ENCODE measurements at places on chromosomes 7 and 10.

DNA sequence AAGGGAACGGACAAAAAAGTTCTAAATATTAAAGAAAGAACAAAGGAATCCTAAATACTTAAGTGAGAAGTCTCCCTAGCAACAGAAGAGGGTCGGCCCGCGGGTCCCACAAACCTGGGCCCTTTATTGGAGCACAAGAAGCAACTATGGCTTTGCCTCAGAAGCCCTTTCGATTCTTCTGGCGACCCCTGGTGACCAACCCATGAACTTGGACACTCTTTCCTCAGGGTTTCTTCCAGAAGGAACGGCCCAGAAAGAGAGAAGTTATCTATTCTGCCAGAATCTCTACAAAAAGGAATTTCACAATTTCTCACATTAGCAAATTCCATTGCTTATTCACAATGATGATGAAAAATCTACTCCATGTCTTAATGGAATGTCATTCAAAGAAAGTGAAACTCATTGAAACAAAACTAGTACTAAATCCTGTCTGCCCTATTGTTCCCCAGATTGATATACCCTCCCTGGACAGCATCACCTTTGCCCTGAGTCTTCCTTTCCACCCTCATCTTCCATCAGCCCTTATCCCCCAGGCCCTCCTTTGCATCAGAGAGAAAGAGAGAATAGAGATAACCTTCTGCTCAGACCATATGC, 43.7 kb downstream of the CPVL start:
- ATAC-seq, result peak; percentile 81

GRCh38 chr7:93620057-93620456, 45.5 kb upstream of the CALCR start:
- ATAC-seq, result no peak

DNA sequence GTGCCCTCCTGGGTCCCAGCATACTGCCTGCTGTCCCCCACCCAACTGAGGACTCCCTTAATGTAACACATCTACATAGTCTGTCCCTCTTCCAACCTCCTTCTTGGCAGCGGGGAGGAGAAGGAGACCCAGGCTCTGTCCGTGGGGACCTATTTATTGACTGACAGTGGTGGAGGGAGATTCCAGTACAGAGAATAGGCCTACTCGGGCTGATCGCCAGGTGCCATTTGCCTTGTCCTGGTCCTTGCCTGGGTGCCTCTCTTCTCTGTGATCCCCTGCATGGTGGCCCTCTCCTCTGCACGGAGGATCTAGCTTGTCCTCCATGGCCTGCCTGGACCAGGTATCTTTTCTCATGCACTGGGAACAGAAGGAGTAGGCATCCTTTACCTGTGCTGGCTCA, 17.0 kb downstream of the GHRHR start:
- no peak for ATAC-seq

GRCh38 chr7:86963599-86964230, 95.7 kb downstream of the ELAPOR2 start:
- ATAC-seq, result peak; percentile 87

GRCh38 chr10:130364631-130365411, 228.6 kb downstream of the GLRX3 start:
- ATAC-seq, result no peak

DNA sequence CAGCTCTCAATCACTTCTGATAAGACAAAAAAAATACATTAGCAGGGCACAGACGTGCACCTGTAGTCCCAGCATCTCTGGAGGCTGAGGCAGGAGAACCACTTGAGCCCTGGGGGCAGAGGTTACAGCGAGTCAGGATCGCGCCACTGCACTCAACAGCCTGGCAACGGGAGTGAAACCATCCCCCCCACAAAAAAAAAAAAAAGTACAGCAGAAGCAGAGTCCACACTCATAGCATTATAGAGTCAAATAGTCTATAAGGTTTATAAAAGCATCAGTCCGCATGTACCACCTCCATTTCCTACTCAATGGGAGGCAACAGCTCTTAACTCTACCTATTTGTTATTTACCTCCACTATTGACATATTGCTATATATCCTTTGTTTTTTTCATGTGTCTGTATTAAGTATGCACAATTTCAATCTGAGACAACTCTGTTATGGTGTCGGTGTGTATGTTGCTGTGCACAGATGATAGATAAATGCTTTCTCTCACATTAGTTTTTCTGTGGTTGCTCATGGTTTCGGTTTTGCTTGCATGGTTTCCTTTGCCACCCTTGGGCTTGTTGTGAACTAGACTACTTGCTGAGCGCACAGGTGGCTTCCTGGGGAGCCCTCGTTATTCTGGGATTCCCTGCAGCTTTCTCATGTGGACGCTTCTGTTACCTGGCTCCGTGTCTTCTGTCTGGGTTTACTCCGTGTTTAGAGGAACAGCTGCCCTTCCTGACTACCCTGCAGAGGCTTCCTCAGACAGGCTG, 40.4 kb downstream of the PROSER2 start:
- no peak for ATAC-seq

DNA sequence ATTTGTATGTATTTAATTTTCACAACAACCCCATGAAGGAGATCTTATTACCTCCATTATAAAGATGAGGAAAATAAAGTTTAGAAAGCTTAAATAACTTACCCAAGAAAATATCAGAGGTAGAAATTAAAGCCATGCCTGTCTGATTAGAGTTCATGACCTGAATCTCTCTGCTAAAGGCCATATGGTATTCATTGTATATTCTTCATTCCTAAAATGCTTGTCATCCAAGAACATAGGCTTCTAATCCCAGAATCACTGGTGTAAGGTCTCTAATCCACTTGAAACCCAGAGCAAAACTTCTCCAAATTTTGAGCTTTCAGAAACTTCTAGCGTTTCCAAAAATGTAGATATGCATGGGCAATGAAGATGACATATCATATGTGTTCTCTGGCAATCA, 72.3 kb upstream of the YAE1 start:
- peak; percentile 93 for ATAC-seq

DNA sequence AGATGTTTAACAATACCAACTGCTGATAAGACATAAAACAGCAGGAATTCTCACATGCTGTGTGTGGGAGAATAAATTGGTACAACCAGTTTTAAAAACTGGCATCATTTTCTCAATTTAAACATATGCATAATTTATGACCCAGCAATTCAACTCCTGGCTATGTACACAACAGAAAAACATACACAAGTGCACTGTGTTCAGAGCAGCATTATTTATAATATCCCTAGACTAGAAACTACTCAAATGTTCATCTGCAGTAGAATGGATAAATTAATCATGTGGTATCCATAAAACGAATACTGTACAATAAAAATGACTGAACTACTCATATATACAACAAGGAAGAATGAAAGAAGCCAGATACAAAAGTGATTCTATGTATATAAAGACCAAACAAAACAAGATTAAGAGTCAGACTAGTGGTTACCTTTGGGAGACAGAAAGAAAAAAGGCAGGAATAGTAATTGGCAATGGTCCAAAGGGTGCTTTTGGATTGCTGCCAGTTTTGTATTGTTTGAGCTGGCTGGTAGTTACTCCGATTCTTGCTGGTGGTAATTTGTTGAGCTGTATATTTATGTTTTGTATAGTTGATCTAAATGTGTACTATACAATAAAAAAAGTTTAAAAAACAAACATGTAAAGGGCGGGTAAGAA, 306.0 kb downstream of the TFEC start:
- no peak for ATAC-seq

DNA sequence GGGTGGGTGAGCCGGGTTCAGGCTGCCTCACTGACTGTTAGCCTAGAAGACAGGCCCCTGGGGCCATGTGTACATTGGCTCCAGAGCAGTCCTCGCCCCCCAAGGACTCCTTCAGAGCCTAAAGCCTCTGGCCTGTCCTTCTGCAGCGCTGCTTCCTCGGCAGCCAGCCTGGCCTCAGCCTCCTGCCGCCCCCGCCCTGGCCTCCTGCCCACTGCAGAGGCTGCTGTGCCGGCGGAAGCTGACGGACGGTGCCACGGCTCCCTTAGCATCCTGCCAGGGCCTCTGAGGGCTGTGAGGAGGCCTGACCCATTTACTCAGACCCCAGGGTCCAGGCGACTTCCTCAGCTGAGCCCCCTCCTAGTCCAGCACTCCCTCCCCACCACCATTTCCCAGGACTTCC, 4.9 kb downstream of the SRRM3 start:
- ATAC-seq, result peak; percentile 18

GRCh38 chr10:95880704-95881103, 27.1 kb upstream of the CC2D2B start:
- ATAC-seq, result no peak

DNA sequence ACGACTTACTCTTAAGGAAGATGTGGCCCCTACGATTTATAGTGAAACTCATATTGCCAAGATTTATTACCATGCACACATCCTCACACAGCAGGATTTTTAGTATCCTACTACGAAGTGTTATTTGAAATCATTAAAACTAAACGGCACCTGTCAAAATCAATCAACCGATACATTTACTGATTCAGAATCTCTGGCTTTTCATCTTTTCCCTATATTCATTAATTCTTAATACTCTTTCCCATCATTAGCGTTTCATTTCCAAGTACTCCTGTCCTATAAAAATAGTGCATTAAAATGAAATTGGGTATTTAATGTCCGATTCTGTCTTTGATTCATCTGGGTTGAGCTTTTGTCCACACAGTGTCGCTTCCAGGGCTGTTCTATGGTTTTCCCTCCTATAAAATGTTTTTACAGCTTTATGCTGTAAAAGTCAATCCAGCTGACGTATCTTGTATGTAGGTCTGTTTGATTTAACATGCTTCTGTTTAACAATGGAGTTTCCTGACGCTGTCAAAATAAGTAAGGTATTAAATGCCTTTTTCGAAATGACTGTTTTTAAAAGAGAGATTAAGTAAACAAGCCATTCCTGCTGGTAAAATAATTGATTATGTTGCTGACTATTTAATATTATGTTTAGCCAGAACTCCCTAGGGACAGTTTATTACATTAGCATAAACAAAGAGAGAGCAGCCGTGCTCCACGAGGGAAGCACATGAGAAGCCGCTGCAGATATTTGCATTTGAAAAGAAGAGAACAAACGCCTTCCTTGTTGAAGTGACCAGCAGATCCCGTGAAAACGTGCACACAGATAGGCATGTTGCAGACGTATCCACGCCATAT, 22.3 kb upstream of the SFMBT2 start:
- no peak for ATAC-seq

- ATAC-seq, result no peak
Measured at GRCh38 chr7:97439637-97440214, 292.2 kb upstream of the TAC1 start.

DNA sequence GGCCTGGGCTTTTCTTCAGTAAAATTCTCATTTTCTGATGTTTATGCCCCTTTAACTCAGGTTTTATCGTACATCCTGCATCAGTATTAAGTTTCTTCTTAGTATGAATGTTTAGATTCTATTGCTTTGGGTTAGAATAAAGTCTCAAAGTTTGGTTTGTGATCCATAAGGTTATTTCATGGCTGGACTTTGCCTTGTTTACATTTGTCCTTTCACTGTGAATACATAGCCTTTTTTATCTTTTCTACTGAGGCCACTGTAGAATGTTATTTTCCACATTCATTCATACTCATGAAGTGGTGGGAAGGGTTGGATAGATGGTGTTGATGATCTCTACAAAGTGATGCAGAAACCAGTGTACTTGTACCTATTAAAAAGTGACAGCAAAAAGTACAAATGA, 59.8 kb downstream of the CCSER2 start:
- no peak for ATAC-seq

DNA sequence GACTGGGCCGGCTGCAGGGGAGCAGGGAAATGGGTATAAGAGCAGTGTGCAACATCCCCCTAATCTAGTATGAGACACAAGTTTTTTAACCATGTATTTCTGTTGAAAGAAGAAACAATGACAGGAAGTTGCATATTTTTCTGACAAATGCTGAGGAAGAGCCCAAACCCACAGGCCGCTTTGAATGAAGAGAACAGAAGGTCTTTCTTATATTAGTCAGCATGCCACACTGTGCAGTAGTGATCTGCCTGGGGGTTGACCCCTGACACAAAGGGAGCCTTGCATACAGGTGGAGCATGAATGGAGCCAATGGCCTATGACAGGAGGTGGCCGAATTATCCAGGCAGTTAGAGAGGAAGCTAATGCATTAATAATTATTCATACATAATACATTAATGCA, 518.3 kb downstream of the PLXDC2 start:
- ATAC-seq, result no peak

DNA sequence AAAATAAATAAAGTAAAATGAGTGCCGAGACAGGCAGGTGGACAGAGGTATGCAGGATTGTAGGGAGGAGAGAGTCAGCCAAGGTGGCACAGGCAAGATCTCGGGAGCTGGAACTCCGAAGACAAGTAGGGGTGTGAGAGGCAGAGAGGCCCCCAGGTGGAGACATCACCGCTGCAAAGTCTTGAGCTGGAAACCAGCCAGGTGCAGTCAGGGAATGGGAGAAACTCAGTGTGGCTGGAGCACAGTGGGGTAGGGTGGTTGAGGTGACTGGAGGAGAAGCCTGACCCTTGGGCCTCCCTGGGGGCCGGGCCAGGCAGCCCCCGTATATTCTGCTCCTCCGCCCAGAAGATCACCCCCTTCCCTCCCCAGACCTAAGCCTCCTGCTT, 4.2 kb downstream of the EPHB4 start:
- ATAC-seq, result no peak

- ATAC-seq, result no peak
Measured at GRCh38 chr10:60893231-60893630, 50.8 kb downstream of the RHOBTB1 start.
